ENCODE measurements at places on chromosomes 3 and 15. TPM values are rescaled to one million over a fixed set of nuclear protein-coding genes. Genes with fewer than 3 reads are reported as not detected.

DNA sequence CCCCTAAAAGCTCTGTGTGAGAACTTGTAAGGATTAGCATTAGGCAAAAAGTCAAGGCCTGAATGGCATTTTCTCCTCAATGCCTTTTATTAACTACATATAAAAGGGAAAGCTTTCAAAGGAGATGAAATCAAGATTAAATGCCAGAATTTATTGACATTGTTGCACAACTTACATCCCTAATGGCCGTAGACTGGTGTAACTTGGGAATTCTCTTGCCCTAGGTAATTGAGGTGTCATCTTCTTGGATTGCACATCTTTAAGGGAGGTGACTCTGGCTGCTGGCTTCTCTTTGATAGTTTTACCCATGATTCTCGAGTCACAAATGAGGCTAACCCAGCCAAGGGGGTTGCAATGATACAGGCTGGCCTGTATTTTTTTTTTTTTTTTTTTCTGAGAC is 249.1 kb downstream of the TBL1XR1 start:
- no peak for DNase-seq

DNA sequence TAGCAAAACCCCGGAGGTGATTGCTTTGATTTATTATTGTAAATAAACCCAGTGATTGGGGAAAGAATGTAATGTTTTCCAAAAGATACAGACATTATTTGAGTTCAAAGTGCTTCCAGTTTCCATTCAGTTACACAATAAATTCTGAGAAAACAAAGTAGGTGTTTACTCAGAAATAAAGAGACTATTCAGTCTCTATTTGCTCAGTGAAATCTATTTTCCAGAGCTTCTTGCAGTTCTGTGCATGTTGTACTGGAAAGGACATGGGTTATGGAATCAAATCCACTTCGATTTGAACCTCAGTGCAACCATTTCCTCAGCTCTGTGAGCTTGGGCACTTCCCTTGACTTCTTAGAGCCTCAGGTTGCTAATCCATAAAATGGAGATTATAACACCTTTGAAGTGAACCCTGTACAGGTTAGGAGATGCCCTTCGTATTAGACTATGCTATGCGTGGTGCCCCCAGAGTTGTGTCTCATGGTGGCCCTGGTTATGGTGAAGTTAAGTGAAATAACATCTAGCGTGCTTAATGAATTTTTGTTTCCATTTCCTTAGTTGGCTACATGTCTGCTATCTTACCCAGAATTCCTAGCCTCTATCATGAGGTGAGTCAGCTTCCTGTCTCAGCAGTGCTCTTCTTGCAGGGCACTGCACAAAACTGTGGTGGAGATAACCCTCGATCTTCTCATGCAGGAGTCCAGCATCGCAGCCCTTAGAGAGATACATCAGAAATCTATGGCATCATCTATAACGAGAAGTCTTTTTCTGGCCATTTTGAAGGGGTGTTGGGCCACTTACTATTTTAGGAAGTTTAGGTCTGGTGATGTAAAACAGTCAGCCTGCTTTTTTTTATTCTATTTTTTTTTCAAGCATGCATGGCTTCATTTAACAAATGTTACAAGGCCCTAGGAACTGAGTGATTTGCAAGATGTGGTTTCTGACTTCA is 97.7 kb downstream of the RPL39L start:
- no peak for DNase-seq

GRCh38 chr3:44584646-44585501 is at the start of gene ZNF660:
Gene ZNF660 (plus strand): TSS chr3:44584964. CDS start chr3:44594194, 9,230 bp downstream.
- DNase-seq = peak; percentile 95

- peak; percentile 25 for DNase-seq
Measured at GRCh38 chr3:65995030-65995429, 43.7 kb downstream of the MAGI1 start.

DNA sequence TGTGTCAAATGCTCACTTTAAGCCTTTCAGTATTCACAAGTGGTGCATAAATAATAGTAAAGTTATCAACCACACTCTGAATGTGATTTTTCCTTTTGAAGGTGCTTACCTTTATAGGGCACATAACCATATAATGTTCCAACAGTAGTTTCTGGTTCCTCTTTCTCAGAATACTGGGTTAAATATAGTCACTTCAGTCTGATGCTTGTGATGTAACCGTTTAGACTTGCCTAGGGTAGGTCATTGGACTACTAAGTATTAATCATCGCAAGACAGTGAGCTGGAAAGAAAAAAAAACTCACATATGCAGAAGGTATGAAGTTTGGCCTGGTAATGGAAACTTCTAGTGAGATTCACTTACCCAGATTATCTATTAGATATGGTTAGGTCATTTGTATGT is 1.9 kb downstream of the KBTBD8 start:
- DNase-seq = peak; percentile 14

DNA sequence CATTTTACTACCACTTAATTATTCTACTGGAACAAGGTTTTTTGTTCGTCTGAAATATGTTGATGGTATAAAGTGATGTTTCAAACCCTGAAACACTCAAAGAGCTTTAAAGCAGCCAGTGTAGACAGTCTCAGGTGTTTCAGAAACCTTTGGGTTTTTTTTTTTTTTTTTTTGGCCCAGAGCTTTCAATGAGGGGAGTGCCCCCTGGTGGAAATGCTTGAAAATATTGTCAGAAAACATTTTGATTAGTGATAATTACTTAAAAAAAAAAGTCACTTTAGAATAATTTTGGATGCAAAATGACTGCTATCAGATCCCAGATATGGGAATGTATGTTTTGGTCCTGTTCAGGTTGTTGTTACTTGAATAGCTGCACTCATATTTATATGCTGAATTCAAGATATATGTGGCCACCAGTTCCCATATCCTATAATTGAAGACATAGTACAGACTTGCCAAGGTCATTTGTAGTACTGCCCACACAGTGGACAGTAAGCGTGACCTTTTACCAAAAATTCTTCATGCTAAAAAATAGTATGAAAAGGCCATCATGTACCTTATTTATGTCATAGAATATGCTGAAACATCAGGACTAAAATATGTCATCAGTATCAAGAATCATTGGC is 35.9 kb downstream of the SATB1 start:
- DNase-seq = peak; percentile 17

DNA sequence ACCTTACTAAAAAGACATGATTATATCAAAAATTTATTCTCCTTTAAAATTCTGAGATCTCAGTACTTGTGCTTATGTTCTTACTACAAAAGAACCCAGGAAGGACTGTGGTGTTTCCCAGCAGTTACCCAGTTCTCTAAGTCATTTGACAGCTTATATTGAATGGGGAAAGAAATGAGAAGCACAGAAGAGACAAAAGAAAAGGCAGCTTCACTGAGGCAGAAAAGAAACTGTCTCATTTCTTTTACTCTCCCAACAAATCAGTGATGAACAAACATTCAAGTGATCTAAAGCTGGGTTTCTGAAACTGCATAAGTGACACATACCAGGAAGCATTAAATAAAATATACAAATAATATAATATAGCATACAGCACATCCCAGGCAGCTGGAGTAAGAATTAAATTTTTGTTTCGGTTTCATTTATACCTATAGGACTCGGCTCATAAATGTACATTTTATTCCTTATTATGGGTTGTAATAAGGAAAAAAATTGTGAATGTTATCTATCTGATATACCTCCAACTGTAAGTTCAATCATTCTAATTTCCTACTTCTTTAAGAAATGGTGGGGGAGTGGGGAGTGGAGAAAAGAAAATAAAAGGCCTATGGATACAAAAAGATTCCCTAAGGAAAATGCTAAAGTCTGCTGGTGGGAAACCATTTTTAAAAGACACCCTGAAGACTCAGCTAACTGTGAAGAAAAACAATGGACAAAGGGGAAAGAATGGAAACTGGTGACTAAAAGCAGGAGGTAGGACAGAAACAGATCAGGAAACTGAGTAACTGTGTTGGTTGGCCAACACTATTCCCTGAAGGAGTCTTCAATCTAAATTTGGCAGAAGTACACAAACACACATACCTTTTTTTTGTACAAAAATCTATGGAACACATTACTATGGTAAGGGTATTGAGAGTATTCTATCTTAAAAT is 156.8 kb downstream of the TBC1D5 start:
- DNase-seq = no peak

GRCh38 chr3:175869404-175869803 is 1010.3 kb downstream of the NAALADL2 start:
- peak; percentile 12 for DNase-seq

The SERINC4 gene
- not detected for total RNA-seq

The ANKRD63 gene
- total RNA-seq = not detected

The GALNT15 gene
- total RNA-seq = 3.9 TPM

The PLSCR5 gene
- total RNA-seq = 6.0 TPM

Measured in umbilical cord (tissue), 2 donors.